HuH-7 (cell line): ENCODE measurements at places on chromosomes 5 and 9.
A peak's percentile ranks its signal among the peaks of the same experiment; 100 is the strongest.

GRCh38 chr9:111945216-111945615 lies 48.6 kb downstream of the UGCG start:
- no peak for DNase-seq

GRCh38 chr9:87783180-87783579 lies 57.3 kb downstream of the CTSL start:
- no peak for DNase-seq

- no peak for DNase-seq
Observed at GRCh38 chr5:78972654-78973428, 12.3 kb downstream of the ARSB start.

- DNase-seq = peak; percentile 46
Observed at GRCh38 chr5:65721050-65721719, 724 bp downstream of the SGTB start.

- DNase-seq = no peak
Observed at GRCh38 chr5:170584003-170584402, 80.2 kb downstream of the KCNIP1 start.

DNA sequence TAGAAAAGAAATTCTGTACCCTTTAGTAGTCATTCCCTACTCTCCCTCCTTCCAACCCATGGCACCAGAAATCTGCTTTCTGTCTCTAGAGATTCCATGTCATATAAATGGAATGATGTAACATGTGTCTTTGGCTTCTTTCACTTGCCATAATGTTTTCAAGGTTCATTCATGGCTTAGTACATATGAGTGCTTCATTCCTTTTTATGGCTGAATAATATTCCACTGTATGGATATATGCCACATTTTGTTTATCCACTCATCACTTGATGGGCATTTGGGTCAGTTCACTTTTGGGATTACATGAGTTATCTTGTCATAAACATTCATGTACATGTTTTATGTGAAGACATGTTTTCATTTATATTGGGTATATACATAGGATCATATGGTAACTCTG lies 19.4 kb downstream of the POLR3G start:
- DNase-seq = no peak

GRCh38 chr9:133506653-133507038 lies 18.1 kb downstream of the MYMK start:
- DNase-seq = peak; percentile 44

- peak; percentile 52 for DNase-seq
Observed at GRCh38 chr9:4984171-4984620, 876 bp upstream of the JAK2 start.

DNA sequence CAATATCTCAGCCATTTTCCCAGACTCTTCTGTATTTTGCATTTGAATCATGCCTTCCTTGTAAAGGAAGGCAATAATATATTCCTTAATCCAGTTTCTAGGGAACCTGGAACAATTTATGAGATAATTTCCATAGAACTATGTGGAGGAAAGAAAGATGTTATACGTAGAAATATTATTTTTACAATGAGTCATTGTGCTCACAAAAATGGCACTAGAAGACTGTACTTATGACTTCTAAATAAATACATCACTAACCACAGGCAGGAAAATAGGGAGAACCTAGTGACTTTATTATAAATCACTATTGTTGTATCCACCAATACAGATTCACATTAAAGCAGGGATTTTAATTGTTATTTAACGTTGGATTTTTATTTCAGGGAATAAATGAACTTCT lies 87.6 kb downstream of the FBXO38 start:
- DNase-seq = no peak

DNA sequence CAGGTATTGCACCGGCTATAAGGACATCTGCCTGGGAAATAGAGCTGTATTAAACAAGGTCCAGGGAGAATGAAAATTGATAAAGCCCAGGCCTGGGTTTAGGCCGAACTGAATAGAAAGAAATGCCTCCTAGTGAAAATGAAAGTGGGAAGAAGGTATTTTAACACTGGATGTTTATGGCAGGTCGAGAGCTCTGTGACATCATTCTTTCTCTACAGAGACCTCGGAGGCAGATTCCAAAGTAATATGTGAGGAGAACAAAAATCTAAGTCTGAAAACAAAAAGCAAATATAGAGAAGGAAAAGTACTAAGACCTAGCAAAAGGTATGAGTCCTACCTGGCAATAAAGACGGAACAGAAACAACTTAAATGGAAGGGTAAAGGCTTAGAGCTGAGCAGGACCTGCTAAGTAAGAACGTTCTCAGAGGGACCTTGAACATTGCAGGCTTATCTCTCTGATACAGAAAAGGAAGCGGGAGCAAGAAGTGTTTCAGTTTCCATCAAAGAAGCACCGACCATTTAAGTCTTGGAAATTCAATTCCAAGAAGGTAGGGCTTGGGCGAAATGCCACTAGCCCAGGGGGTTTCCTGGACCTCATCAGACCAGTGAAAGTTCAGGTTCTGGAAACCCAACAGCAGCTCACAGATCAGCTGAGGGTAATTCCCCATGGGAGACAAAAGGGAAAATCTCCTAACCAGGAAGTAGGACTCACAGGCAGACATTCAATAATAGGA lies 80.0 kb downstream of the SUSD1 start:
- DNase-seq = no peak
